Activated T-cell treated with anti-CD3 and anti-CD28 coated beads, Interleukin-2, amount 50 U/mL, for 24 hours (primary cell): ENCODE measurements at places on chromosomes 13 and 19.

DNA sequence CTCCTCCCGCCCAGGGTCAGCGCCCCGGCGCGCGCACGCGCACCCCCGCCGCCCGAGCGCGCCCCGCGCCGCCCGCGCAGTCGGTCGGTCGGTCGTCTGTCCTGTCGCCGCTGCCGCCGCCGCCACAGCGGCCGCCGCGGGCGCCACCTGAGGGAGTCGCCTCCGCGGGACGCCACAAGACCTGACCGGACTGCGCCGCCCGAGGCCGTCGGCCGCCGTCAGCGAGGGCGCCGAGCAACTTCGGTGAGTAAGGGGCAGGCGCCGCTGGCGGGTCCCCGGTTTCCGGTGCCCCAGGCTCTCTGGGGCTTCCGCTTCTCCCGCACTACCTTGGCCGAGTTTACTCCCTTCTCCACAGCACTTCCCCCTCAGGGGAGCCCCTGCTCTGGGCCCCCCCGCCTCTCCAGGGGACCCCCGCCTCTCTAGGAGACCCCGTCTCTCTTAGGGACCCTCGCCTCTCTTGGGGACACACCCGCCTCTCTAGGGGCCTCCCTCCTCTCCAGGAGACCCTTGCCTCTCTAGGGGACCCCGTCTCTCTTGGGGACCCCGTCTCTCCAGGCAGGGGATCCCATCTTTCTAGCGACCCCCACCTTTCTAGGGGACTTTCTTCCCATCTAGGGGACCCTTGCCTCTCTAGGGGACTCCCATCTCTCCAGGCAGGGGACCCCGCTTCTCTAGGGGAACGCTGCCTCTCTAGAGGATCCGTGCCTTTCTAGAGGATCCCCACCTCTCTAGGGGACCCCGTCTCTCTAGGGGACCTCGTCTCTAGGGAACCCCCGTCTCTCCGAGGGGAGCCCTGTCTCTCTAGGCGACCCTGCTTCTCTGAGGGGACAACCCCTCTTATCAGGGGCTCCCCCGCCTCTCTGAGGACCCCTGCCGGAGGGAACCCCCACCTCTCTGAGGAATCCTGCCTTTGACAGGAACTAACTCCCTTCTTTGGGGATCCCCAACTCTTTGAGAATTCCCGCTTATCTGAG is 19.3 kb upstream of the GATAD2A start:
- peaks cover 62% of the 10 kb centered on the region for H3K4me1 ChIP-seq
- peaks cover 35% of the 10 kb centered on the region for H3K36me3 ChIP-seq

DNA sequence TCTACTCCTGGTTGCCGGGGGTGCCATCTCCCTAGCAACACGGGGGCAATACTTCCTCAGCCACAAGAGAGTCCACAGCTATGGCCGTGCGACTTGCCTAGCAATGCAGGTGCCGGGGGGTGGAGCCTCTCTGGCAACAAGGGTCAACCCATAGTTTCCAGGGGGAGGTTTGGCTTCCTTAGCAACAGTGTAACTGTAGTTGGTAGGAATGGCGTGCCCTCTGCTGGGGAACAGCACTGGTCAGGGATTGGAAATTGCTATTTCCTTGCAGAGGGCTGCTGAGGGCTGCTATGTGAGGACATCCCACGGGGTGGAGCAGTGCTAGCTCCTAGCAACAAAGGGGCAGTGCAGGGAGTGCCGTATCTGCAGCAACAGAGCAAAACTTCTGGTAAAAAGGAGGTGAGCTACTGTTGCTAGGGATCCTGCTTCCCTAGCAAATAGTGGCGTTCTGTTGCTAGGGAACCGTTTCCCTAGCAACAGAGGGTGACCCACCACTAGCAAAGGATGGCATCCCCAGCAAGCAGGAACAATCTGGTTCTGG is 7.0 kb upstream of the TMC4 start:
- H3K4me3 ChIP-seq: no peak overlapping the region
- no peaks in the 10 kb centered on the region for H3K4me1 ChIP-seq
- no peak overlapping the region for H3K27ac ChIP-seq
- no peaks in the 10 kb centered on the region for H3K27me3 ChIP-seq

DNA sequence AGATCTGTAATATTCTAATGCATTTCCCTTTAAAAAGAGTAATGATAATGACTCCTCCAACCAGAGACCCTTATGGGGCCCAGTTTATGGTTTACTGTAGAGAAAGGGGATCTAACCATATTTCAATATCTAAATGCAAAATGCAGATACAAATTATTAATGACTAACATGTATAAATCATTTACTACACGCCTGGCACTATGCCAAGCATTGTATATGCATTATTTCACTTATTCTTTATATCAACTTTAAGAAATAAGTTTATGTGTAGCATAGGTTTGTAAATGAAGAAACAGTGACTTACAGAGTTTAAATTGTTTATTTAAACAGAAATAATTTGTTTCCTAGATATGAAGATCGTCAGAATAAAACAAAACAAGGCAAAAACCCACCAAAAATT is 86.2 kb upstream of the SCEL start:
- H3K4me3 ChIP-seq: no peak overlapping the region
- DNase-seq: no peak
- H3K4me1 ChIP-seq: peaks cover 2% of the 10 kb centered on the region
- H3K27me3 ChIP-seq: peaks cover 11% of the 10 kb centered on the region
- H3K36me3 ChIP-seq: no peaks in the 10 kb centered on the region
- no peak overlapping the region for H3K27ac ChIP-seq

DNA sequence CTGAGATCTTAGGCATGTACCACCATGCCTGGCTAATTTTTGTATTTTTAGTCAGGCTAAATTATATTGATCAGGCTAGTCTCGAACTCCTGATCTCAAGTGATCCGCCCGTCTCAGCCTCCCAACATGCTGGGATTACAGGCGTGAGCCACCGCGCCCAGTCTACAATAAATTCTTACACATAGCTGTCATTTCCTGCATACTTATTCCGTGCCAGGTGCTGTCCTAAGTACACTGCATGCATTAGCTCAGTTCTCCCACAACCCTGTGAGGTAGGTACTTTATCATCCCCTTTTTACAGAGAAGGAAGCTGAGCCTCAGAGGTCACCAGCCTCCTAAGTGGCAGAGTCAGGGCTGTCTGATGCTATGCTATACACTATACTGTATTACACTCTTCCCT is 7.2 kb upstream of the RHPN2 start:
- H3K27ac ChIP-seq: no peak overlapping the region
- peaks cover 4% of the 10 kb centered on the region for H3K27me3 ChIP-seq
- no peak overlapping the region for H3K4me3 ChIP-seq

- no peaks in the 10 kb centered on the region for H3K4me1 ChIP-seq
- H3K36me3 ChIP-seq: no peaks in the 10 kb centered on the region
- no peak overlapping the region for H3K4me3 ChIP-seq
- H3K27me3 ChIP-seq: no peaks in the 10 kb centered on the region
- H3K27ac ChIP-seq: no peak overlapping the region
- DNase-seq: no peak
Observed at GRCh38 chr13:72505376-72505775, 222.1 kb downstream of the MZT1 start.

DNA sequence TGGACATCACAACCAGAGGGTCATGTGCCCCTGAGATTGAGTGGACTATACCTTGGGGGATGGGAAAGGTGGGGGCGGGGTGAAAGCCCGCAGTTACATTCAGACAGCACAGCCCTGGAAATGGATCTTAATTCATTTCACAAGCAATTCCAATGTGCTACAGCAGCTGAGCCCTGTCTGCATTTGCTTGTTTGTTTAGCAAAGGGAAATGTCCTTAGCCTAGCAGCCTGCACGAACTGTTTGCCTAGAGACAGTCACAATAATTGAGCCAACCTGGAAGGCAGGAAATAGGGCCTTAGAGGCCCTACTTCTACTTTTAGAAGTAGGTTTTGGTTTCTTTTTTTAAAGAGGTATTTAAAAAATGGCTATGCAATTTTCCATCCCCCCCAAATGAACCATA is 177.3 kb upstream of the KL start:
- no peak overlapping the region for H3K4me3 ChIP-seq
- H3K4me1 ChIP-seq: peaks cover 15% of the 10 kb centered on the region
- H3K27me3 ChIP-seq: no peaks in the 10 kb centered on the region
- DNase-seq: no peak

DNA sequence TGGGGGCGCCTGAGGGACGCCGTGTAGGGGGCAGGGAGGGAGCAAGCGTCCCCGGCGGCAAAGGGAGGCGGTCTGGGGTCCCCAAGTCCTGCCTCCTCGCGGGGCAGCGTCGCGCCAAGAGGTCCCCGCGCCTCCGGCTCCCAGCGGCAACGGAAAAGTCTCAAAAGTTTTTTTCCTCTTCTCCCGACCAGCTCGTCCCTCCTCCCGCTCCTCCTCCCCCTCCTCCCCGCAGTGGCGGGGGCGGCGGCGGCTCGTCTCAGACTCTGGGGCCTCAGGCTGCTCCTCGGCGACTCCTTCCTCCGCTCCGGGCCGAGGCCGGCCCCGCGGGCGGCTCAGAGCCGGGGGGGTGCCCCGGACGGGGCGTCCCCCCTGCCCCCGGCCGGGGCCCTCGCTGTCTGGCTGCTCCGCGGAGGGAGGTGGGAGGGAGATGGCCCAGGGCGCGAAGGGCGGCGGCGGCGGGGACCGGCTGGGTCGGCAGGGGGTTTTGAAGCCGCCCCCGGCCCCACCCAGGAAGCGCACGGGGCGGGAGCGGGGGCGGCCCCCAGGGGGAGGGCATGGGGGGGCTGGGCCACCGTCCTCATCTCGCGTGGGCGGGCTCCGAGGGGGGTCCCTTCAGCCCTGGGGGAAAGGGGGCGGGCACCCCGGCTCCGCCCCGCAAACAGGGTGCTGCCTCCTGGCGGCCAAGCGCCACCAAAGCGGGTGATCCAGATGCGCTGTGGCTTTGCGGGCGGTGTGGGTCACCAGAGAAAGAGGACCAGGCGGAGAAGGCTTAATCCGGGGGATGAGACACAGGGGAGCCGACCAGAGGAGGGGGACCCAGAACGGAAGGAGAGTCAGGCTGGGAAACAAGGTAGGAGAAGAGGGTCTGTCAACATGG is at the start of gene TGFB1:
Gene TGFB1 (minus strand): TSS at position 457 of the 877 bp plus-strand sequence. CDS start 878 bp downstream, outside the sequence.
- H3K4me1 ChIP-seq: peaks cover 62% of the 10 kb centered on the region
- DNase-seq: peak; percentile 93
- H3K27me3 ChIP-seq: no peaks in the 10 kb centered on the region

DNA sequence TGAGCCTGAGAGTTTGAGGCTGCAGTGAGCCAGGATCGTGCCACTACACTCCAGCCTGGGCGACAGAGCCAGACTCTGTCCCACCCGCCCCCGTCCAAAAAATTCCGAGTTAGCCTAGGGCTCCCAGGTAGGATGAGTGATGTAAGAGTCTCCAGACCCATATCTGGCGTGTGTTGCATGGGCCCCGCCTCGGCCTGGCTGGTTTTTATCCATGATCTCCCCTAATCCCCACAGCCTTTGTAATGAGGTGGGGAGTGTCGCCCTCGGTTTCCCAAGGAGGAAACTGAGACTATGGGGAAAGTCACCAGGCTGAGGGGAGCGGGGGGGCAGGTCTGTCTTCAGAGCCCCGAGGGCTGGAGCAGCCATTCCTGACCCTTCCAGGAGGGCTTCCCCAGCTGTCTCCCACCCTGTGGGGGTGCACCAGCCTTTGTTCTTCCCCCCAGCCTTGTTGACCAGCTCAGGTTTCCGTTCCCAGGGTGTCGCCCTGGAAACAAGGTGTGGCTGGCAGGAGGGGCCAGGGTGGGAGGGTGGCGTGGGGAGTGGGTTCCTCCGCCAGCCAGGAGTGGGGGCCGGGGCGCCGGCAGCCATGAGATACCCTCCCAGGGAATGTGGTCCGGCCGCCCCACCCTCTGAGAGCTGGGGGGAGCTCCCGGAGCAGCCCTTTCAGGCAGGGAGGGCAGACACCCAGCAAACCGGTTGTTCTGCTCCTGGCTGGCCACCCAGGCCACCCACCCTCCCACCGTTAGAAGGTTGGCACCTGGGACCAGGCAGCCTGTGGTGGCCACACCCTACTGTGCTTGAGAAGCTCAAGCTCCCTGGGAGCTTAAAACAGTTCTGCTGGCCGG is 11.5 kb downstream of the MYH14 start:
- no peaks in the 10 kb centered on the region for H3K36me3 ChIP-seq
- H3K27me3 ChIP-seq: peaks cover 14% of the 10 kb centered on the region
- no peaks in the 10 kb centered on the region for H3K4me1 ChIP-seq
- DNase-seq: no peak
- no peak overlapping the region for H3K4me3 ChIP-seq

DNA sequence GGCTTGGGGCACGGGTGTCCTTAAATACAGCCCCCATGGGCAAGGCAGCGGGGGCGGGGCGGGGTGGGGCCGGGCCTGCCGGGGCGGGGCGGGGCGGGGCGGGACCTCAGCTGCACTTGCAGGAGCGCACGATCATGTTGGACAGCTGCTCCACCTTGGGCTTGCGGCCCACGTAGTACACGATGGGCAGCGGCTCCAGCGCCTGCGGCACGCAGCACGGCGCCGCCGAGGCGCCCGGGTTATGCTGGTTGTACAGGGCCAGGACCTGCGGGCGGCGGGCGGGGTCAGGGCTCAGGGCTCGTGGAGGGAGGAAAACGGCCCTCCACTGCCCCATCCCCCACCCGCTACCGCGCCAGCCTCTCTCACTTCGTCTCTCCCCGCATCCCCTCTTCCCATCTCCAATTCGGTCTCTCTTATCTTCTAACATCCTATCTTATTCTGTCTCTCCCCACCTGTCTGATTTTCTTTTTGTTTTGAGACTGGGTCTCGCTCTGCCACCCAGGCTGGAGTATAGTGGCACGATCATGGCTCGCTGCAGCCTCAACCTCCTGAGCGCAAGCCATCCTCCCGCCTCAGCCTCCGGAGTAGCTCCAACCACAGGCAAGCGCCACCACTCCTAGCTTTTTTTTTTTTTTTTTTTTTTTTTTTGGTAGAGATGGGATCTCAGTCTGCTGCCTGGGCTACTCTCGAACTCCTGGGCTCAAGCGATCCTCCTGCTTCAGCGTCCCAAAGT is 21.1 kb downstream of the CCDC97 start:
- H3K4me1 ChIP-seq: peaks cover 64% of the 10 kb centered on the region
- no peaks in the 10 kb centered on the region for H3K27me3 ChIP-seq
- peaks cover 80% of the 10 kb centered on the region for H3K36me3 ChIP-seq
- H3K27ac ChIP-seq: peak overlapping the region; percentile 39
- DNase-seq: no peak

- no peak overlapping the region for H3K4me3 ChIP-seq
- no peak overlapping the region for H3K27ac ChIP-seq
- H3K36me3 ChIP-seq: peaks cover 62% of the 10 kb centered on the region
- no peaks in the 10 kb centered on the region for H3K27me3 ChIP-seq
Observed at GRCh38 chr13:48475230-48475629, 57.6 kb downstream of the RCBTB2 start.

DNA sequence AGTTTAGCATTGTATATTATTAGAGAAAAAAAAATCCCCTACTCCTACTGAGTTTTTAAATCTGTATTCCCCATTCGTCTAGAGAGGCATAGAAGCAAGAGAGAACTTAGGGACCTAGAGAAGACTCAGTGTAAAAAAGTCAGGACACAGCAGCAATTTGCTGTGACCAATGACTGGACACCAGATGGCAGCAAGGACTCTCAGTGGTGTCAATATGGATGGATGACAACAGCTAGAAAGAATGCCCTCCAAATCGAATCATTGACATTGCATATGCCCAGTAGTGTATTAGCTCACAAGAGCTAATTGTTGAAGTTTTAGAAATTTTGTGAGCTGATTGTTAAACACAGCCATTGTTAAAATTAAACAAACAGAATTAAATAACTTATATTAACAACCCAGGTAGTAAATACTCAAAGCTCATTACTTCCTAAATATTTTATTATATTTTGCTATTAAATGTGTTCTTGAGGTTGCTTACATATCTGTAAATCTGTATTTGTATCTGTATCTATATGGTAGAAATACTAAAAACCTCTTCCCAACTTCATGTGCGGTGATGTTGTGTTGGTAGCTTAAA is 43.9 kb downstream of the SIAH3 start:
- no peak overlapping the region for H3K4me3 ChIP-seq
- H3K36me3 ChIP-seq: no peaks in the 10 kb centered on the region
- no peak for DNase-seq
- H3K4me1 ChIP-seq: peaks cover 4% of the 10 kb centered on the region
- H3K27ac ChIP-seq: no peak overlapping the region
